ENCODE measurements at places on chromosomes 1 and 21.

- DNase-seq: no peak
These were observed 35.8 kb downstream of the LDLRAD1 start for GRCh38 chr1:53982034-53982762.

- no peak for DNase-seq
These were observed 154.4 kb downstream of the NR5A2 start for GRCh38 chr1:200181861-200182260.

- DNase-seq: no peak
These were observed 132.4 kb upstream of the TIAM1 start for GRCh38 chr21:31476263-31477022.

- no peak for DNase-seq
These were observed 17.2 kb downstream of the CDCP2 start for GRCh38 chr1:54135436-54136120.

GRCh38 chr1:17676387-17677060 lies 78.6 kb upstream of the ACTL8 start:
- no peak for DNase-seq

DNA sequence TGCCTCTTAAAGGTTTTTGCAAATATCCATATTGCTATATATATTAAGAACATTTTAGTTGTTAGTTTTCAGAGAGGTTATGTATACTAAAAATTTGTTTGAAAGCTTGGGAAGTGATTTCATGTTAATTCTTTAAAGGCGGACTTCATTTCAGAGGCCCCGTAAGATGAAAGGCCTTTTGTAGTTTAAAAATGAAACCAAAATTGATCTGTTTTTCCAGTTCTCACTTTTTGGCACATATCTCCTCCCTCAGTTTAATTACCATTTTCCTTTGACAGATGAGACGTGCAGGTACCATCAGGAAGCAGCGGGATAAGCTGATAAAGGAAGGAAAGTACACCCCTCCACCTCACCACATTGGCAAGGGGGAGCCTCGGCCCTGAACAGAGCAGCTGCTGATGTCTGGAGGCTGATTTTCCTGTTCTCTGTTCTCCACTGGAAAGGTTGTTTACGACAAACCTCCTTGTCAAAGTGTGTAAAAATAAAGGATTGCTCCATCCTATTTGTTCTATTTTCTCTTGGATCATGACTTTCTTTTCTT lies 8.0 kb downstream of the NDUFS5 start:
- no peak for DNase-seq
